ENCODE measurements at places on chromosomes 7 and 10.

- DNase-seq = no peak
Measured at GRCh38 chr7:38760226-38760625, 129.1 kb upstream of the AMPH start.

GRCh38 chr7:127650847-127651555 is 993 bp upstream of the SND1 start:
- peak; percentile 62 for DNase-seq

GRCh38 chr7:121793716-121794115 is 79.2 kb upstream of the PTPRZ1 start:
- DNase-seq = no peak

DNA sequence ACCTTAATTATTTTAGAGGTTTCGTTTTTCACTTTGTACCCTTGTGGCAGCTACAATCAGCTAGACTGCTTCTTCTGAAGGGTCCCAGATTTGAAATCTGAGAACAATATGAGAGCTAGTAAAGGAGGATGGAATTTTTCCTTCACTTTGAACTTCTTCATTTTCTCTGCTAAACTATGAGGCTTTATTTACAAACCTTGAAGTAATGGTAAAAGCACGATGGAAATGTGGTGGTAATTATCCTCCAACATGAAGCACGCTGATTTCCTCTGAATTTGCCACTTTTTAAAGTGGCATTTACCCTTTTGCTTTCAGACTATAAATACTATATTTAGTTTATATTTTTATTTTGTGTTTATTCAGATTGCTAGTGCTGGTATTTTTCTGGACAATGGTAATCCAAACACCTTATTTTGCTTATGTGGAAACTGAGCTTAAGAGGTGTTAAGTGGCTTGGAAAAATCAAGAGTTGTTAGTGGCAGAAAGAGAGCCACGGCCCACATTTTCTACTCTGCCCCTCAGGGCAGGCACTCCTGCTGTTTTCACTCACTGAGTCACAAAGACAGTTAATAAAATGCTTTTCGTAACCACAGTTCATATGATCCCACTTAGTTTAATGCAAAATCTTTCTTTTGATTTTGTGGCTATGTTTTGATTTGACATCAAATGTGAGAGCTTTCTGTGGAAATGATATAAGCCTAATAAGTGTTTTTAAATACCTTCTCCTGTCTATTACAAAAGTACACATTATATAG is 2.7 kb downstream of the SSMEM1 start:
- DNase-seq = peak; percentile 69

DNA sequence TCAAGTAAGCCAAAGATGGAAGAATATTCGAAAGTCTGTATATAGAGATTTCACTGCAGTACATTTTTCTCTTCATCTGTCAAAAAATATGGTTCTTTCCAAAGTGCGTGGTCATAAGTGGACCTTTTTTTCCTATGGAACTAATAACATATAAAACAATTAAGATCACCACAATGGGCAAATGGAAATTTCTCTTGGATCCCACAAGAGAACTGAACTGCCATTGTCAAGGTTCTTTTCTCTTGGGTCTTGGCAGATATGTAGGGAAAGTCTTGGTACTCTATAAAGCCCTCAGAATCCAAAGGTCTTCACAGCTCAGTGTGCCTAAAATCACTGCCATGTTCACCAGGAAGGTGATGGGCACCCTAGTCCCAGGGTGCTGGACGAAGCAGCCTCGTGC is at the start of gene OR6B1:
OR6B1 (plus strand) TSS at position 301 of the 400 bp plus-strand sequence. CDS start 3,677 bp downstream, outside the sequence.
- no peak for DNase-seq

- DNase-seq = no peak
Measured at GRCh38 chr7:70624500-70625103, 507.3 kb upstream of the GALNT17 start.

GRCh38 chr10:89985446-89985845 is 284.1 kb downstream of the KIF20B start:
- no peak for DNase-seq

DNA sequence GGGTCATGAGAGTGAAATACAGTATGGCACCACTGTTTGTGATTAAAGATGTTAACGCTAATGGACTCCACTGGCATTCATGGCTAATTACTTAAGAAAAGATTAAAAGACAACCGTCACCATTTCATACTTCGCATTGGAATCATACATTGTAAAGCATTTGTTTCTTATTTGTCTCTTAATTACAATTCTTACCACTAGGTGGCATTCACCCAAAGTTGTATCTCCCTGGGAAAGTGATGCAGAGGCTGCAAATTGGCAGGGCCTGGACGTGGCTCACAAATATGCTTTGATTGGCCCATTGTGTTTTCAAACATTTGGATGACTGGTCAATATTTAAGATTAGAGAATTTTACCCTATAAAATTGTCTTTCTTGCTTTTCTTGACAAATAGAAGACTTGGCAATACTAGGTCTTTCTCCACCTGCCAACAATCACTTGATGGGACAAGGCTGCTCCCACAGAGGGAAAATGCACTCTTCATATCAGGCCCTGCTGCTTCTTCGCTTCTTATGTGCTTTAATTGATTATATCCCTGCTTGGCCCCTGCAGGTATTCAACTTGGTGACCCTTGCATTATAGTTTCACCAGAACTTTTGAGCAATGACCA is 72.1 kb upstream of the STARD3NL start:
- peak; percentile 72 for DNase-seq

DNA sequence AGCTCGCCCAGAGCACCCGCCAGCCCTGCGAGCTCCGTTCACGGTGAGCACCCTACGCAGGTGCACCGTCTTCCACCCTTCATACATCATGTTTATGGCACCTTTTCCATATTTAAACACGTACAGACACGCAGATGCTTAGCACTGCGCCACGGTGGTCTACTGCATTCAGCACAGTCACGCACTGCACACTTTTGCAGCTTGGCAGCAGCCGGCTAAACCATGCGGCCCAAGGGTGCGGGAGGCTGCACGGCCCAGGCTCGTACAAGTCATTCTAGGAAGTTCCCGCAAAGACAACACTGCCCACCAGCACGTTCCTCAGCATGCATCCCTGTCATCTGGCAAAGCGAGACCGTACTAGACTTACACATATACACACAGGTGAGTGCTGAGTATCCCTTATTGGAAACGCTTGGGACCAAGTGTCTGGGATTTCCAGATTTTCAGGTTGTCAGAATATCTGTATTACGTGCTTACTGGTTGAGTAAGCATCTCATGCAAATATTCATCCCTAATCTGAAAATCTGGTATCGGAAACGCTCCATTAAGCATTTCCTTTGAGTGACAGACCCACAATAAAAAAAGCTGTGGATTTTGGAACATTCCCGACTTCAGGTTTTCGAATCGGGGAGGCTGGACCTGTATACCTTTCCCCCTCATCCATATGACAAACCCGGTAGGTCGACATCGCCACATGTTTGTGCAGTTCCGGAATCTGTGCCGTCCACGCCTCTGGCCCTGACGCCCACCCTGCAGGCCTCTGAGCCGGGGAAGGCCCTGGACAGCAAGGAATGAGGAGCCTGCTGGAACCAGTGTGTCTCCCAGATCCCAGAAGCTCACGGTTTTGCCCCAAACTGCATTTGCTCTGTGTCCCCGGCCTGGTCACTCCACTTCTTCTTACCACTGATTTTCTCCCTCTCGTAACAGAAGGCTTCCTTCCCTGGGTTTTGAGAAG is 222.2 kb downstream of the ELFN1 start:
- no peak for DNase-seq

DNA sequence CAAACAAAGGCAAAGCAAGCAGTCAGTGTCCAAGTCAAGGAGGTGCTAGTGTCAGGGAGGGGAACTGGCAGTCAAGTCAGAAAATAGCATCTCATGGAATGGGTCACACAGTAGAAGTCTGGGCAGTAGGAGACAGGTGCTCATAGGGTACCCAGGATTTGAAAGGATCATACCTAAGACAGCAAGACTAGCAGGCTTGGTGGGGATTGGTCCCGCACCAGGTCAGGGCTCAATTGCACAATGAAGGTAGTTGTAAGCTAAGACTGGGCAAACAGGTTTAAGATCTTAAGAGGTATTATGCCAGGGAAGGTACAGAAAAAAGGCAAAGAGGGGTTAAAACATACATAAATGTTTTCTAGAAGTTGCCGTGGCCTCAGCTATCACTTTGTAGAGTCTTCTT is 181.4 kb upstream of the ETV1 start:
- no peak for DNase-seq

- DNase-seq = no peak
Measured at GRCh38 chr7:240887-241421, 48.6 kb downstream of the FAM20C start.

DNA sequence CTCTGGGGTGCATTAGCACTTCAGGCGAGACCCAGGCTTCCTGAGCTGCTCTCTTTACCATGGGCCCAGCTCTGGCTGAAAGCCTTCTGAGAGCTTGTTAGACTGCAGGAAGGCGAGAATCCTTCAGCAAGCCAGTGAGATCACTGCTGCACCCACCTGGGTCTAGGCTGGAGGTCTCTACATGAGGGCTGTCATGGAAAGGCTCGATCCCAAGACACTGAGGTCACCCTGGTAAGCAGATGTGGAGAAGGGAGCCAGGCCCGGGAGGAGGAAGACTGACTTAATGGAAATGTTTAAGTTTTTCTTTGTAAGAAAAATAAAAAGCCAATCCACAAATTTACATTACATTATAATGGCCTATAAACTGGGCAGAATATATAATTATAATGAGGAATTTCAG is 684.5 kb downstream of the TNS3 start:
- DNase-seq = no peak

DNA sequence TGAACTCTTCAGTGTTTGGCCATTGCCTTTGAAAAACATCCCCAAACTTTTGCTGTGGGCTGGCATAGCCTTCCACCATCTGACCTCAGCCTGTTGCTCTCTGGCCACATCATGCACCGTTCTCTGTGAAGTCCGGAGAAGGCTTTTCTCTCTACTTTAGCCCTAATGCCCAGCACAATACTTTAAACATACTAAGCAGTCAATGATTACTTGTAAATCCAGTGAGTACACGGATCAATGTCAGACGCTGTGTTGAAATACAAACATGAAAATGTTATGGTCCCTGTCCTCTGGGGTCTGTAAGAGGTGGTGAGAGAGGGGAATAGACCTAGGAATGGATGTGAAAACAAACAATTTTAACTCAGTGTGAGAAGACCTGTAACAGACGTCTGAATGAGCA is 297.9 kb downstream of the PLXDC2 start:
- DNase-seq = no peak

DNA sequence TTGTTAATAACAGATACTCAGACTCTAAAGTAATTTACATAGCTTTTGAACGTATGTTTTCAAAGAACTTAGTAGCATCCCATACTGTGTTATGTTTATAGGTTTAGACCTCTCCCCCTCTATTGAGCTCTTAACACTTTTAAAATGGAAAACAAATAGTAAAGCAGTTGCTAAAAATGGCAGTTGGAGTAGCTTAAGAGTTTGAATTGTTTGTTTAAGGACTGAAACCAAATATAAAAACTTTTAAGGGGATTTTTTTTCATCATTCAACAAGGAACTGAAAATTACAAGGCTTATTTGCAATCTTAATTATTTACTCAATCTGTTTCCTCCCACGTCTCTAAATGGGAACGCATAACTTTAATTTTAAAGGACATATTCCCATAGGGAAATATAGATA is 1.6 kb upstream of the SPAG6 start:
- no peak for DNase-seq

GRCh38 chr7:2972835-2973161 is 70.9 kb downstream of the CARD11 start:
- DNase-seq = no peak

DNA sequence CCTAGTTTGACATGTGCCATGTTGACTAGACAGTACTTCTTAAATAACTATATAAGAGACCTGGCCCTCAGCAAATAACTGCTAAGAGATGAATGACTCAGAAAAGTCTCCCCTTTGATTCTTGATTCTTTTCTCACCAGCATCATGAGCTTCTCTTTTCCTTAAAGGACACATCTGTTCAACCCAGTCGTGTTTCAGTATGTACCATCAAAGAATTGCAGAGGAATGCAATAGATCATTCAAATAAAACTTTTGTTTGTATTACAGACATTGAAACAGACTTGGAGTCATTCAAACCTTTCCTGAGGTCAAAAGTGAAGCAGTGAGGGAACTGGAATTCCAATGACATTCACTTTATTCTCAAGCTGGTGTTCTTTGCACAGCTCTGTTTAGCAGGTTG is 598.3 kb upstream of the GHITM start:
- DNase-seq = no peak

- no peak for DNase-seq
Measured at GRCh38 chr10:31270954-31271353, 48.1 kb upstream of the ZEB1 start.

DNA sequence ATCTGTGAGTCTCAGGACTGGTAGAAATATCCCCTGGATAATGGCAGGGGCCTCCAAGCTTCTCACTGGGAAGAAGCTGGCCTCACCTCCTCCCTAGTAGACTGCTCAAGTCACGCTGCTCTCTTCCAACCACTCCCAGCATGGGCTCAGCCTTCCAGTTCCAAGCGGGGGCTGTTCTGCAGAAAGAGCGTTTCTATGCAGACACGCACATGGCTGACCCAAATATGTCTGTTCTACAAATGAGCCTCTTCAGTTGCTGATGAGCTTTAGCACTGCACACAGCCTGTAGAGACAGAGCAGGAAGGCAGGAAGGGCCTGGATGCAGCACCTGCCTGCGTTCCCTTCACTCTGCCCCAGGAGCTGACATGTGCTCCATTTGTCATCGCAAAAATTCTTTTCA is 523.9 kb upstream of the MGMT start:
- no peak for DNase-seq

DNA sequence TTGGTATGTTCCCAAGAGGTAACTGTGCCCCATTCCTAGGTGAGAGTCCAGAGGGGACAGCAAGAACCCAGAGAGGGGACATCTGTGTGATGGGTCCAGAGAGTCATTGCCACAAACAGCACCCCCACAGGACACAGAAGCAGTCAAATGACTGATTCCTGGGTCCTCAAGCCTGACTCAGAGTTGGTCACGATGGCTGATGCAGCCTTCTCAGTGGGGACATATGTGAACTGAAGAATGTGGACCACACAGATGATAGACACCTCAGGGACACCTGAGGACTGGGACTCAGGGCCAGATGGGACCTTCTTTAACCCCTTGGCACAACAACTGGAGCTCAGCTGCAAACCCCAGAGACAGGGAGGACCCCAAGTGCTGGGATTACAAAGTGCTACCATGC is 96.5 kb downstream of the STRA8 start:
- no peak for DNase-seq

DNA sequence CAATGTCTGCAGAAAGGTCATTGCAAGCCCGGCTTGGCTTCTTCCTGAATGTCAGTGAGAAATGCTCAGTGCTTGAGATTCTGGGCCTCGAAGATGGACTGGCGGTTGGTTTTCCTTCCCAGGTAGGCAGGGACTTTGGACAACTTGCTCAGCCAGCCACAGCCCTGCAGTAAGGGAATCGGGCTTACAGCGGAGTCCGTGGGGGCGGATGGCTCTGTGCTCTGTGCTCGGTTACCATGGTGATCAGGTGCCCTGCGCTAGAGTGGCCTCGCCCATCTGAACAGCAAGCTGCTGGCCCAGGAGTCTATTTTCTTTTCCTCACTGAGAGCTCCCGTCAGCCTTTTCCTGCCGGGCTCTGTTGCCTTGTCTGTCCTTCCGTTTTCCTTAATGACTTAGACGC is 77.8 kb upstream of the SH2B2 start:
- DNase-seq = no peak

DNA sequence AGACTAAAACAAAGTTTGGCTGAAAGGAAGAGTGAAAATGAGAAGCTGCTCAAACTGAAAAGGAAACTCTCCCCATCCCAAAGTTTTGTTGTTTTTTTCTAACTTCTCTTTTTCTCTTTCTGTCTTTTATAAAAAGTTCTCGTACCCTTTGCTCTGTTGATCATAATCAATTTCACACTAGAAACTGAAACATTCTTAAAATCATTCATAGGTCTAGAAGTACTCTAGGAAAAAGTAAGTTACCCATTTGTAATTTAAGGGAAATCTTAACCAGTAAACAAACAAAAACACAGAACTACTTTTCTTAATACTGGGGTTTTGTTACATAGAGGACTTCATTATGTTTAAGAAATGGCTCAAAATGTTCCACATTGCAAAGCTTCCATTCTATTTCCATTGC is 339.8 kb downstream of the SEMA3D start:
- no peak for DNase-seq

All from choroid plexus epithelial cell (primary cell).